Kidney glomerular epithelial cell (primary cell): ENCODE measurements at places on chromosomes 16 and 17.

DNA sequence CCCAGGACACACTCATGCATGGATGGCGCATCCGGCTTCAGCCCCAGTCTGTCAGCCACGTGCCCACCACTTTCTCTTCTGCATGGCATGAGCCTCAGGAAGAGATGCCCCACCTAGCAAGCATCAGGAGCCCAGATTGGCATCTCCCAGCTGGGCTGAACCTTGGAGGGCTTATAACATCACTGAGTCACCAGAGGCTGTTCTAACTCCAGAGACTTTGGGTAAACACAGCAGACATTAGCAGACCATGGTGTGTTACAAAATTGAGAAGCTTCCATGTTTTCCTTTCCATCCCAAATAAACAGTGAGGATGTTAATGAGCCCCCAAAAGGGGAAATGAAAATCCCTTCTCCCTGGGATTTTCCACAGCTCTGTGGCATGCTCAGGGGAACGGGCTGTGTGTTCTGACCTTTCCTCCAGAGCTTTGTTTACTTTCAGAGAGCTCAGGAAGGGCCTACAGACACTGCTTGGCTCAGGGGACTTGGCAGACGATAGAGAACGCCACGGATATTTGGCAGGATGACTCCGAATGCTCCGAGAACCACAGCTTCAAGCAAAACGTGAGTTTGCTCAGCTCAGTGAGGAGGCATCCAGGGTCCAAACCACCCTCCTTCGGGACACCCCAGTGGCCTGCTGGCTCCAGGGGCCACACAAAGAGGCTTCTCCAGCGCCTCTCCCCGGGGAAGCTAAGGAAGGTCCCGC, 16.5 kb downstream of the GLP2R start:
- DNase-seq, result no peak

DNA sequence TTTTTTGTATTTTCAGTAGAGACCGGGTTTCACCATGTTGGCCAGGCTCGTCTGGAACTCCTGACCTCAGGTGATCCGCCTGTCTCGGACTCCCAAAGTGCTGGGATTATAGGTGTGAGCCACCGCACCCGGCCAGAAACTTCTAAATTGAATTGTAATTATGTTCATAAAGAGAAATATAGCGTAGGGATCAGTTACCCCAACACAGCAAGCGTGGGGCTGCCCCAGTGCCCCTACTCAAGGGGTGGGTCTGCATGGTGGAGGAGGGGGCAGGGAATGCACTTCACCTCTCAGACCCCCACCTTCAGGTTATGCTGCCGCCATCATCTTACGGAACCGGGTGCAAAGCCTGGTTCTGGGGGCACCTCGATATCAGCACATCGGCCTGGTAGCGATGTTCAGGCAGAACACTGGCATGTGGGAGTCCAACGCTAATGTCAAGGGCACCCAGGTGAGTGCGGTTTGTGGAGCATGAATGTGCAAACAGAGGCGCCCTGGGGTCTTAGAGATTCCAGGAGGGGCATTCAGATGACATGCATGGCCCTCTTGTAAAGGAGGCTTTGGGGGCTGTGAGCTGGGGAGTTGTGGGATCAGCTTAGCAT, 18.0 kb downstream of the ITGAM start:
- no peak for DNase-seq

GRCh38 chr16:81291117-81291516, 23.6 kb upstream of the GAN start:
- no peak for DNase-seq

DNA sequence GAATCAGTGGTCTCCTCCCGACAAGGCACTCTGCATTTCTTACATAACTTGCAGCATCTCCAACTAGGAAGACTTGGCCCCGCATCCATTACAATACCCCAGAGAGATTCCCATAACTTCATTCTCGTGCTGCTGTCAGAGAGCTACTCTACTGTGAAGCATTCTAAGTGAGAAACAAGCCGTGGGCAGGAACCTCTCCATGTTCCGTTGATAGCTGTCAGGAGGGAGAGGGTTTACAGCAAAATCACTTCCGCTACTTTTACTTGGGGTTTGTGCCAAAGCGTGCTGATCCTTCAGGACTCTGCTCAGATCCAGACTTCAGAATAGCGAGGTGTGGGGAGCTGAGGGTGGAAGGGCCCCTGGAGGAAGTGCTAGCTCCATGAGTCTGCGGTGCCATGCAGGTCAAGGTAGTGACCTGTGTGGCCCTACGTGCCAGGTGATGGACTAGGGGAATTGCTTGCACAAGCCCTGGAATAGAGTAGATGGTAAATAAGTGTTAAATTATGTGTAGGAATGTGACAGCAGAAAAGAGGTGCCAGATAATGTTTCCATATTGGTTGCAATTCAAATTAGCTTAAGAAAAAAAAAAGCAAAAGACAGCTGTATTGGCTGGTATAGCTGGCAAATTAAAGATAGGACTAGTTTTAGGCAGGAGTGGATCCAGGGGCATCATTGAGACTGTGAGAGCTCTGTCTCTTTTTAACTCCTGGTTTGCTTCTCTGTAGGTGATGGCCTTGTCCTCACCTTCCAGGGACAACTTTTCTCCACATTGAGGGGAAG, 358.5 kb upstream of the ERCC4 start:
- no peak for DNase-seq

DNA sequence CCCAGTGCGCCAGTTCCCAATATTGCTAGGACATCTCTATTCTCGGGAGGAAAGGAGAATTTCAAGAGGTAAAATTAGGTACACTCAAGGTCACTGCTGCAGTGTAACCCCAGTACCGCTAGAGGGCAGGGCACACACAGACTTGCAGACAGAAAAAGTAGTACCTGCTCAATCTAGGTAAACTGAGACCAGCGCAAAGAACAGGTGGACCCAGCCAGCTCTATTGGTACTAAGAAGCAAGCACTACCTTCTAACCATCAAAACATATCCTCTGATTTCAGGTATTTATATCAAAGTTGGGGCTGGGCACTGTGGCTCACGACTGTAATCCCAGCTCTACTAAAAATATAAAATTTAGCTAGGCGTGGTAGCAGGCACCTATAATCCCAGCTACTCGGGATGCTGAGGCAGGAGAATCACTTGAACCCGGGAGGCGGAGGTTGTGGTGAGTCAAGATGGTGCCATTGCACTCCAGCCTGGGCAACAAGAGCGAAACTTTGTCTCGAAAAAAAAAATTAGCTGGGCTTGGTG, 3.6 kb upstream of the WDR81 start:
- peak; percentile 44 for DNase-seq

- peak; percentile 45 for DNase-seq
These were observed 59.5 kb upstream of the CACNG4 start for GRCh38 chr17:66904760-66905624.

- no peak for DNase-seq
These were observed 593 bp downstream of the GFER start for GRCh38 chr16:1984347-1985225.

- DNase-seq, result no peak
These were observed 928.7 kb downstream of the KCNJ2 start for GRCh38 chr17:71098071-71098470.

DNA sequence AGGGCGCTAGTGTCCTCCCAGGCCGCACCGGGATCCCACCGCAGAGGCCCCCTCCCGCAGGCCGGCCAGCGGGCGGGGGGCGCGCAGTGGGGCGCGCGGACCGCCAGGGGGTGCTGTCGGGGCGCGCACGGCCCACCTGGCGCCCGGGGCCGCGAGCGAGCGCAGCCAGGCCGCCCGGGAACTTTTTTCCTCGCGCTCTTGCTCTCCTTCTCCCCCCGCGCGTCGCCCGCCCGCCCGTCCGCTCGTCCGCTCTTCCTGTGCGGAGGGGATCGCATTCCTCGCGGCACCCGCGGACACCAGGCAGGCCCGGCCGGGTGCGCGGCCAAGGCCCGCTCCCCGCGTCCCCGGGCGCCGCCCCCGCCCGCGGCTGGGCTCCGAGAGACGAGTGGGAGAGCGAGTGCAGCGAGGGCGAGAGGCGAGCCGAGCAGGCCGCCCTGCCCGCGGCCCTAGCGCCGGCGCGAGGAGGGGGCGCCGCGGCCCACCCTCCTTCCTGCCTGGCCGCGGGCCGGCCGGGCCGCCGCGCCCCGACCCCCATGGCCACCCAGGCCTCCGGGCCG, at the start of gene RAI1:
Gene RAI1, plus strand, starts transcription at position 272 of the 557 bp plus-strand sequence. CDS start 111,491 bp downstream, outside the sequence.
- DNase-seq, result peak; percentile 29

DNA sequence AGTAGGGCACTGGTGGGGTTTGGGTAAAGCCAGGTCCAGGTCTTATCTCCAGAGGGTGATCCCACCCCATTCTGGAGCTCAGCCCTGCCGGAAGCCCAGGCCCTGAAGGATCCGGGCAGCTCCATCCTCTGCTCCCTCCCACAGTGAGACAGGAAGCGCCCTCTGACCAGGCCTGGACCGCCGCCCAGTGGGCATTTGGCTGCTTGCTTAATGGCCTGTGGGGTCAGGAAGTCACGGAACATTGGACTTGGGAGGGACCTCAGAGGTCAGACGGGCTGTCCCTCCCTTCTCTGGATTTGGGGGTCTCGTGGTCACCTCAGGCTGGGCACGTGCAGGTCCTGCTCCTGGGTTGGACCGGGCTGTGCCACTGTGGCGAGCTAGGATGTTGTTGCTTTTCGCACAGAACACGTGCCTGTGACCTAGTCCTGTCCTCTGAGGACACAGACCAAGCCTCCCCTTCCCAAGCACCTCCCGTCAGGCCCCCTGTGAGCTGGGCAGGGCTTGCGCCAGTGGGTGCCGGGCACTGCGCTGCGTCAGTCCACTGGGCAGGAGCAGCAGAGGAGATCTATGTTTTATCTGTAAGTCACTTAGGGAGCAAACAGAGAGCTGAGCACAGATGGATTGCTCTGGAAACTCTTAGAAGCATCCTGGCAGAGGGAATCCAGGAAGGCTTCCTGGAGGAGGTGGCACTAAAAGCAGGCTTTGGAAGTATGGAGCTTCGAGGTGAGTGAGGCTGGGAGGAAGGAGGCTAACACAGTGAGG, 49.4 kb upstream of the GSE1 start:
- peak; percentile 56 for DNase-seq

- DNase-seq, result no peak
These were observed 138.6 kb downstream of the CDH8 start for GRCh38 chr16:61897657-61898056.

GRCh38 chr17:29593591-29594518, 923 bp downstream of the ANKRD13B start:
- no peak for DNase-seq

DNA sequence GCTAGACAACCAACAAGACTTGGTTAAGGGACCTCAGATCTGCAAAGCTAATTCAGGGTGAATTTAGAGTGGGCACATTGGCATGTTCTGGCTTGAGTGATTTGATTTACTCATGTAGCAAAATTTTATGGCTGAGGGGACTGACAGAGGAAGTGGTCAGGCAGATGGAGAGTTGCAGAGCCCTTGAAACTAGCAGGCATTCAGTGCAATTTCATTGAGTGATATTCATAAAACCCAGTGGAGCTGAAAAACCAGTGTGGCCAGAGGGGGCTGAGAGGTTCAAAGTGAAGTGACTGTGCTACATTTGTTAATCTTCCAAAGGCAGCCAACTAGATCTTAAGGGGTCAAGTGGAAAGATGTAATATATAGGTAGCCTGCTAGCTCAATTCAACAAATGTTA, 2.2 kb upstream of the TMEM94 start:
- DNase-seq, result peak; percentile 83
